Stimulated activated CD8-positive, alpha-beta memory T cell treated with anti-CD3 and anti-CD28 coated beads, Interleukin-7, amount 100 ng/mL, for 48 hours (primary cell): ENCODE measurements at places on chromosomes 2 and 18.

GRCh38 chr2:128777196-128778035 is 458.7 kb upstream of the HS6ST1 start:
- no peak for DNase-seq

DNA sequence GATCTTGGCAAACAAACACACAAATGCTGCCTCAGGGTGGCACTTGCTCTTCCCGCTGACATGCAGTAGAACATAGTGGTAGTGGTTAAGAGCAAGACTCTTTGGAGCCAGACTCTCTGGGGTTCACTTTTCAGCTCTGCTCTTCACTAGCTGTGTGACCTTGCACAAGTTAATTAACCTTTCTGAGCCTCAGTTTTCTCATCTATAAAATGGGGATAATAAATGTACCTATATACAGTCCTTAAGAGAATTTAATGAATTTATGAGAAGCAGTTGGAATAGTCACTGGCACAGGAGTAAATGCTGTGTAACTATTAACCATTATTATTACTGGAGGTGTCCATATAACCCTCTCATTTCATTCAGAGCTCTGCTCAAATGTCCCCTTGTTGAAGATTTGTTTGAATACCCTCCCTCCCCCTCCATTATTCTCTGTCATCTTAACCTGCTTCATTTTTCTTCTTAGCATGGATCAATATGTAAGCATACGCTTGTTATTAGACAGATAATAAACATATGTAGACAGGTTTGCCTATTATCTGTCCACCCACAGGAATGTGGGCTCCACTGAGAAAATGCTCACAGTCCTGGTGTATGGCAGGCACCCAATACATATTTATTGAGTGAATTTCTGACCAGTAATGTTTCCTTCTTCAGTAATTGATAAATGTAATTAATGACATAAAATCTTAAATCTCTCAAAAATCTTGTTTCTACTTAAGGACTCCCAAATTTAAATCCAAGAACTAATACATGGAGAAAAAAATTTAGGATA is 64.5 kb downstream of the TSPYL6 start:
- DNase-seq: no peak

- no peak for DNase-seq
These were observed 80.0 kb downstream of the EXOC6B start for GRCh38 chr2:72745679-72746368.

GRCh38 chr2:119736021-119736420 is 23.7 kb upstream of the PTPN4 start:
- DNase-seq: no peak

- DNase-seq: no peak
These were observed 54.7 kb upstream of the RAB6D start for GRCh38 chr2:131418625-131419024.

DNA sequence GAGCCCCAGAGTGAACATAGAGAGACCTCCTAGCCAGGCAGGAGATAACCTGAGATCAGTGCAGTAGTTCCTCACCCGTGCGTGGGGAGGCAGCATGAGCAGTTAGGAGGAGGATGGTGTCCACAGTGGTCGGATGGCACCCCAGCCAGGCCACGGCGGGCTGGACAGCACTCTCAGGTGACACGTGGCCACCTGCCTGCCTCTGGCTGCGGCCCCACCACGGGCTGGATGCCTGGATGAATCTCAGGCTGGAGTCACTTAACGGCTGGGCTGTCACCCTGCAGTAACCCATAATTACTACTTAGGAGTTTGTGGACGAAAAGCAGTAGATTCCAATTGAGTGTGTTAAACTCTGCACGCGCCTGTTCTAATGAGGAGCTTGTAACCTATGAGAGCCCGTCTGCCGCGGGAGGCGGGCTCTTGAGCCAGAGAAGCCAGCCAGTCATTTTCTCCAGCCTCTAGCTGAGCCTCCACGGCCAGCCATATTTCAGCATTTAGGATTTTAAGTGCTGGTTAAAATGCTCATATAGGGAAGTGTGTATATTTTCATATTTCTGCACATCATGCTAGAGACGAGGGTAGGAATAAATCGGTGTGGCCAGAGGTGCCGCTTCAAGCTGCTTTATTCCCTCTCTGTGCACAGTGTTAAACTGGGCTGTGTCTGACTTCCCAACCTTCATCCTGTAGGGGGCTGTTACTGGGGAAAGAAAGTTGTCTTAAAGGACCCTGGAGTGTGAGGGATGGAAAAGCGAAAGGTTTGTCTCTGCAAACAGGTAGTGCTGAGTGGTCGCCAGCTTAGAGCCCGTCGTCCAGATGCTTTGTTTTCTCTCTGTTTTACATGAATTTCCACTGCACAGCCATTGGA is 144.0 kb downstream of the GLI2 start:
- DNase-seq: no peak

- DNase-seq: no peak
These were observed 226.9 kb downstream of the TMEM163 start for GRCh38 chr2:134491771-134492441.

- DNase-seq: no peak
These were observed 8.8 kb downstream of the TMEM37 start for GRCh38 chr2:119440501-119440870.

- no peak for DNase-seq
These were observed 2.6 kb upstream of the RNF149 start for GRCh38 chr2:101310834-101311695.

DNA sequence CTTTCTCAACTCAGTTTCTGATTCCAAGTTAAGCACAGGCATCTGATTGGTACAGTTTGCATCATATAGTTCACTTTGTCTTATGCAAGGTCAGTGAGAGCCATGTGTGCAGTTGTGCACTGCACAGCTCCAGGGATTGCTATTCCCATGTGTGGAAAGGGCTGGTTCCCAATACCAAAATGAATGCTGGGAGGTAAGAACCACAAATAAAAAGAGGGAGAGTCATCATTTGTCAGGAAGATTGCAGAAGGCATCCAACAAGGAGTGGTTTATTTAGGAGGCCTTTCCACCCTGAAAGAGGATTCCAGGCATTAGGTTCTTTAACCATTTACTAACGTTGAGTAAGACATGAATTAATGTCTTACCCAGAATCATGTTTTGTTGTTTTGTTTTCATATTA is 141.2 kb upstream of the ST6GAL2 start:
- no peak for DNase-seq

- DNase-seq: no peak
These were observed 43.6 kb upstream of the AGPS start for GRCh38 chr2:177348733-177349693.

DNA sequence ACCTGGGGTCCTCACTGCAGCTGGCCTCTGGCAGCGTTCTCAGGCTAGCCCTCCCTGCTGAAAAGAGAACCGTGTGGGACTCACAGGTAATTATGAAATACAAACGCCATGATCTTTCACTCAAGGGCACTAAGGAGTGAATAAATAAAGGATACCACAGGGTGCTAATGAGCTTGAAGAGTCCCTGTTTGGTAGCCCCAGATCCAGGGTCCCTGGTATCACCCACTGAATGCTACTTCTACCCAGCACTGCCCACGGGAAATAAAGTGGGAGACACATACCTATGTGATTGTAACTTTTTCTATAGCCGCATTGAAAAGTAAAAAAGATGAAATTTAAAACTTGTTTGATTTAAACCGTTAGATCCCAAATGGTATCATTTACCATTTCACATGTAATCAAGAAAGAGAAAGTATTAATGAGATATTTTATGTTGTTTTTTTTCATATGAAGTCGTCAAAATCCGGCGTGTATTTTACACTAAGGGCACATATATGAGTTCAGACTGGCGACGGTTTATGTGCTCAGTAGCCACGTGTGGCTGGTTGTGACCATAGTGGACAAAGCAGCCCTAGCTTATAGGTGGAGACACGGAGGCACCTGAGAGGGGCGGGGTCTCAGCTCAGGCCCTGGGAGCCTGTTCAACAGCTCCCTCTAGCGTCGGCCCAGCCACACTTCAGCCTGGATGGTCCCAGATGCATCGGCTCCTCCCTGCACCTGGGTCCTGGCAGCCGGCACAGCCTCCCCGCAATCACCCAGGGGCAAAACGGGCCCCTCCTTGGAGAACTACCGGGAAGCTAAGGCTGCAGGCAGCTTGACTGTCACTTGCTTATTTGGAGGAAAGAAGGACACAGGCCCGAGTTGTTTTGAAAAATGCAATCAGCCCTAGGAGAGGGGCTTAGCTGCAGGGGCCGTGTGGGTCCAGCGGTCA is 39.2 kb downstream of the ODC1 start:
- DNase-seq: peak; percentile 72

DNA sequence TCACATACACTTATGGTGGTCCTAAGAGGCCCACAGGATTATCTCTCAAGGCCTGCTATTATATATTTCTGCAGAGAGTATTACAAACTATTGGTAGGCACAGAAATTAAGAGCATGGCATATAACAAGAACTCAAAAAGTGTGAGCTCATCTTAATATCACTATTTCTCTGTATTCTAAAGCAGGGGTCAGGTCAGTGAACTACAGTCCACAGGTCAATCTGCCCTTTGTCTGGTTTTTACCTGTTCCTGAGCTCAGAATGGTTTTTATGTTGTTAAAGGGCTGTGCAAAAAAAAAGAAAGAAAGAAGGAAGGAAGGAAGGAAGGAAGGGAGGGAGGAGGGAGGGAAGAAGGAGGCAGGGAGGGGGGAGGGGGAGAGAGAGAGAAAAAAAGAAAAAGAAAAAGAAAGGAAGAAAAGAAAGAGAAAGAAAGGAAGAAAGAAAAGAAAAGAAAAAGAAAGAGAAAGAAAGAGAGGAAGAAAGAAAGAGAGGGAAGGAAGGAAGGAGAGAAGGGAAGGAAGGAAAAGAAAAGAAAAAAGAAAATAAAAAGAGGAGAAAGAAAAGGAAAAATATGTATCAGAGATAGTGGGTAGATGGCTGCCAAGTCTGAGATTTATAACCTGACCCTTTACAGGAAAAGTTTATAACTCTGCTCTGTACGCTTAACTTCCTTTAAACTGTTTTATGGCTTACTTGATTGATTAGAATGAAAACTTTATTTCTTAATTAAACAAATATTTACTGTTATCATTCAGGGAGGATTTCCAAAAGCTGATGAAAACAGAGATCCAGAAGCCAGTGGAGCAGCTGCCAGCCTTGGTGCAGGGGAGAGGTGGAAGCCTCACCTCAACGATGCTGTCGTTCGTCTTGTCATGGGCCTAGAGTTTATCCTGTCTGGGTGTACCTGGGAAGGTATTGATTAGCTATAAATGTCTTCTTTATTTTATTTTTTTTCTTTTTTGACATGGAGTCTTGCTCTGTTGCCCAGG is 11.2 kb upstream of the SCYGR1 start:
- no peak for DNase-seq

DNA sequence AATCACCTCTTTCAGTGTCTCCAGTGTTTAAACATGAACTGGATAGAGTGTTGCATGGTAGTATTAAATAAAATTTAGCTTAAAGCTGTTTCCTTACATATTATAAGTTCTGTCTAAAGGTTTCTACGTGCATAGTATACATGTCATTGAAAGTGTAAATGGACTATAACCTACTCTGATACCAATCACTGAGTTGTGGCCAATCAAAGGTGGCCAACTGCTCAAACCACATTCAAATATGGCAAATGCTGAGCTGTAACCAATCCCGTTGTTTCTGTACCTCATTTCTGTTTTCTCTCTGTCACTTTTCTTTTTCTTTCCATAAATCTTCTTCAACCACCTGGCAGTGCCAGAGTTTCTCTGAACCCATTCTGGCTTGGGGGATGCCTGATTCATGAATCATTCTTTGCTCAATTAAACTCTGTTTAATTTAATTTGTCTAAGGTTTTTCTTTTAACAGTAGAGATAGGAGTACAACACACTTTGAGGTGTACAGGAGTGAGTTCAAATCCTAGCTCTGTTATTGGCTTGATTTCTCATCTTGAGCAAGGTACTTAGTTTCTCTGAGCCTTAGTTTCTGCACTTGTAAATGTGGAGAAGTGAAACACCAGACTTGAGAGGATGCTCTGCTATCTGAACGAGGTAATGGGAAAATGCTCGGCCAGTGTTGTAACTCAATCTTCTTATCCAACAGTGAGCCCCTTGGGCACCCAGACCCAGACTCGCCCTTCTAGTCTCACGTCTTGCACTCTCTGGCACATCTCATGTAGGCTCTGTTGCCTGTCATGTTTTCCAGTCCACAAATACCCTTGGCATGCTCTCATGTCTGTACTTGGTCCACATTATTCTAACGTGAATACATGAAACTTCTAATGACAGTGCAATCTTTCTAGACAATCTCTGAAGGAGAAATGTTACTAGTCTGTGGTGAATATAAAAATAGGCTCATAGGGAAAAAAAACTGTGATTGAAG is 228.0 kb downstream of the PIK3C3 start:
- DNase-seq: no peak

- DNase-seq: no peak
These were observed 885.0 kb downstream of the SLC4A3 start for GRCh38 chr2:220512419-220512818.

- no peak for DNase-seq
These were observed 456.3 kb downstream of the TGIF1 start for GRCh38 chr18:3906116-3906750.

GRCh38 chr2:127576433-127577207 is 41.1 kb downstream of the MYO7B start:
- no peak for DNase-seq

GRCh38 chr18:33750366-33750765 is 172.3 kb downstream of the ASXL3 start:
- no peak for DNase-seq

DNA sequence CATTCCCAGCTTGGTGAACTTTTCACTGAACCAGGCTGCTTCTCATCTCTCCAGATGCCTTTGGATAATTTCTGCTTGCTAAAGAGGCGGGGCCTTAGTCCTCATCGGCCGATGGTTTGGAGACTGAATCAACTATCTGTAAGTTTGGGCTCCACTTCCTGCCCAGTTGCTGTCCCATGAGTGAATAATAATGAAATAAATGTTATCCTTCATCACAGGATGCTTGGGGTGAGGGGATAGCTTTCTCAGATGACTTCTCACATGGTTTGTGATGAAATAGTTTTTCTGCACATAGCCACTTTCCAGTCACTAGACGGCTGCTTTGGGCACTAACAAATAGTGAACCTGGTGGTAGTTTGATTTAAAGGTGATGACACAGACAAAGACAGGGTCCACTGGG is 376.6 kb upstream of the TRIB2 start:
- DNase-seq: no peak

- no peak for DNase-seq
These were observed 78.9 kb downstream of the EHD3 start for GRCh38 chr2:31312898-31313297.

GRCh38 chr18:31064130-31064529 is 21.6 kb upstream of the DSC3 start:
- DNase-seq: no peak

GRCh38 chr2:21044694-21045371 is 960 bp upstream of the APOB start:
- no peak for DNase-seq
